ENCODE measurements at places on chromosomes 12 and 14. TPM values are rescaled to one million over a fixed set of nuclear protein-coding genes. Genes with fewer than 3 reads are reported as not detected.

TSPAN11 gene
- polyA plus RNA-seq = 7.4 TPM

CFAP54 gene
- 2.1 TPM for polyA plus RNA-seq

TFCP2 gene
- 50.1 TPM for polyA plus RNA-seq

CFL2 gene
- polyA plus RNA-seq = 61.8 TPM

TMBIM6 gene
- 741 TPM for polyA plus RNA-seq

LRP1 gene
- polyA plus RNA-seq = 103 TPM

FAM90A1 gene
- 2.7 TPM for polyA plus RNA-seq

TCHP gene
- 32.1 TPM for polyA plus RNA-seq

PLEKHD1 gene
- 3.8 TPM for polyA plus RNA-seq

- peak; percentile 87 for DNase-seq
Measured at GRCh38 chr12:65536876-65537681, 258.6 kb downstream of the MSRB3 start.

DNA sequence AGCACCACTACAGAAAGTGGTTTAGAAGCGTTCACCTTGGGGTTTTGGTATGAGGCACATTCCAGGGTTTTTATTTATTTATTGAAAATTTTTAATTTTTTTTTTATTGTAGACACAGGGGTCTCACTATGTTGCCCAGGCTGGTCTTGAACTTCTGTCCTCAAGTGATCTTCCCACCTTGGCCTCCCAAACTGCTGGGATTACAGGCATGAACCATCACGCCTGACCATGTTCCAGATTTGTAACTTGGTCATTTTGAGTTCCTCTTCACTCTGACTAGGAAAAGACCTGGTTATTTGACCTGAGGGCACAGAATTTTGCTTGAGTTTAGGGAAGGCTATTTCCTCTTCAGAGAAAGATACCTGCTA is 3.1 kb downstream of the MLEC start:
- no peak for DNase-seq

DNA sequence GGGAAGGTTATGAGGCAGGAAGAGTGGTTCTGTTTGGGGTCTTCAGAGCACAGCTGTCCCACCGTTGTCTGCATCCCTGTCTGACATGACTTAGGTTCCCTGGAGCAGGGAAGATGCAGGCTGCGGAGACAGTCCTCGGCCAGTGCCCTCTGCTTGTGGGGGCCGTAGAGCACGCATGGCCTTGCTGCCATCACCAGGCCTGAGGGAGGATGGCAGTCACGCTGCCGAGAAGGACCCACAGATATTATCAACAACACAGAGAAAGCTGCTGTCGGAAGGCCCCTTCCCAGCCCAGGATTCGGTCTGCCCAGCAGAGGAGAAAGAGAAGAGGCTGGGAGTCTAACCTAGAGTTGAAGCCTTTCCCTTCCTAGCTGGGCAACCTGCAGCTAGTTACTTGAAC is 35.0 kb downstream of the ERH start:
- DNase-seq = no peak

- no peak for DNase-seq
Measured at GRCh38 chr14:101705733-101706508, 55.6 kb upstream of the PPP2R5C start.

GRCh38 chr14:105082703-105083102 is 17.5 kb upstream of the GPR132 start:
- DNase-seq = no peak

DNA sequence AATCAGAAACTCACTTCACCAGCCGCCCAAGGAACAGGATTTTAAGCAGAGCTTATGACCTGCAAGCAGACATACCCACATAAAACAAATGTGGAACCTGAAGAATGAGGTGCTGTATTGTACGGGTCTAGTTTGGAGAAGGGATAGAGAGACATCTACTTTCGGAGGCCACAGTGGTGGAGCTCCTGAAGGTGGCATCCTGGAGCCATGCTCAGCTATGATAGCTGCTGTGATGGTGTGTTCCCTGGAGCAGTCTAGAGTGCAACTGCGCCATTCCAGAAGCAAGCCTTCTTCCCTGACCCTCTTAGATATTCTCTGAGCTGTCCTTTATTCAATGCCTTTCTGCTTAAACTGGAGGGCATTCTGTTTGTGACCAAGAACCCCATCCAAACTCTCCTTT is 402.6 kb downstream of the FUT8 start:
- no peak for DNase-seq

DNA sequence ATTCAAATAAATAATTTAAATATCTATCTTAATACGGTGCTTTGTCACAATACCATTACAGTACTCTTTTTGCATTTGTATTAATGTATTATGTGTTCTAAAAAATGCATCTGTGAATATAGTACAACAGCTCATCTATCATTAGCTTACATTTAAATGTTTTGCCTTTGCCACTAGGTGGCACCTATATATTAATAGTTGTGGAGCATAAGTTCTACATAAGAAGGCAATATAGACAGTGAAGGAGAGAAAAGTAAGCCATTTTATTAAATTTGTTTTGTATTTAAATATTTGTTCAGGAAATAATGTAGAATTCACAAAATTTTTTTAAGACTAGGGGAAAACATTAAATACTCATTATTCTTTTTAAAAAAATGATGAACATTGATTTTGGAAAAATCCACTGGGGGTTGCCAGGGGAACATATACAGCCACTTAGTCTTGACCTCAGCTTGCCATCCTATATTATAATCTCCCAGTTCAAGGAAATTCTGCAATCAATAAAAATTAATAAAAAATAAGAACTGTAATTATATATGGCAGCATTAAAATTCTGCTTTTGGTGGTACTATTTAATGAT is 9.8 kb downstream of the CCER1 start:
- no peak for DNase-seq

DNA sequence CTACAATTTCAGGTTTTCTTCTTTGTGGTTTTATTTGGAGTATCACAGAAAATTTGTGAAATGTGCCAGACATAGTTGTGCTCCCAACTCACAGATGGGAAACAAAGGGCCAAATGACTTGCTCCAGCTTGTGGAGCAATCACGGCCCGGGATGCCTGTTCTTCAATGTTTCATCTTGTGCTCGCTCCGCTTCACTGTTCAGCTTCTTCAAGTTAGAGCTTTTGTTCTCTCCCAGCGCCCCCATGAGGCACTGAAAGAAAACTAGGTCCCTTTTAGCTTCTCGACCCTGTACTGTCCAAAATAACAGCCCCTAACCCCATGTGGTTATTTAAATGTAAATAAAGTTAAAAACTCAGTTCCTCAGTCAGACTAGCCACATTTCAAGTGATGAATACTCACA is 187.9 kb upstream of the STXBP6 start:
- DNase-seq = no peak

DNA sequence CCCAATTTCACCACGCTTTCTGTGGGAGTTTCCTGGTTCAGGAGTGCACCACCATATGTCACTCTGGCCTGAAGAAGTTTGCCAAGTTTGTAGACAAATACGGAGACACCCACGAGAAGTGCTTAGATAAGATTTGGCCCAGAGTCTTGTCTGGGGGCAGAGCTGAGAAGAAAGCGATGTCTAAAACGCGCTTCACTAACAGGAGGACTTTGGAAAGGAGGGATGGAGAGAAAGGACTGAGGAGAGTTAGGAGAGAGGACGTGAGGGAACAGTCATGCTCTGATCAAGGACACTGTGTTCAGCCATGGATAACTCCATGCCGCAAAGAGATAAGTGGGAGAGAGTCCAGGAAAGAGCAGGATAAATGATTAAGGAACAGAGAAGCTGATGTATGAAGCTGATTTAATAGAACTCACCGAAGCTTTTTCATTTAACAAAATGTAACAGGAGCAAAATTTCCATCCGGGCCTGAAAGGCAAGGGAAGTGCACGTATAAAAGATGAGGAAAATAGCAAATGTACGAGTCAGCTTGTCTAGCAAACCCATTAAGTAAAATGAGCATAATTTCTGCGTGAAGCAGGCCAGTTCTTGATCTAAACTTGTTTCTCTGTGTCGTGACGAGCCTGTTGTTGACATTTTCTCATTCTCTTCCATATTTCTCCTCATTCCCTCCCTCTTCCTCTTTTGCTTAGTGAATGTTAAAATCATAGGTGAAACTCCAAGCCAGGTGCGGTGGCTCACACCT is 23.4 kb upstream of the MAP3K9 start:
- no peak for DNase-seq

GRCh38 chr12:57156701-57157403 is 9.4 kb upstream of the LRP1-AS start:
- DNase-seq = no peak

GRCh38 chr14:33956640-33957039 is 5.8 kb upstream of the EGLN3 start:
- DNase-seq = no peak
